Forelimb muscle (tissue), 1 donor: ENCODE measurements at places on chromosomes 6 and 20.

GRCh38 chr6:100379386-100379785 lies 85.3 kb downstream of the SIM1 start:
- DNase-seq: no peak

GRCh38 chr6:834866-835265 lies 141.9 kb upstream of the EXOC2 start:
- DNase-seq: no peak

DNA sequence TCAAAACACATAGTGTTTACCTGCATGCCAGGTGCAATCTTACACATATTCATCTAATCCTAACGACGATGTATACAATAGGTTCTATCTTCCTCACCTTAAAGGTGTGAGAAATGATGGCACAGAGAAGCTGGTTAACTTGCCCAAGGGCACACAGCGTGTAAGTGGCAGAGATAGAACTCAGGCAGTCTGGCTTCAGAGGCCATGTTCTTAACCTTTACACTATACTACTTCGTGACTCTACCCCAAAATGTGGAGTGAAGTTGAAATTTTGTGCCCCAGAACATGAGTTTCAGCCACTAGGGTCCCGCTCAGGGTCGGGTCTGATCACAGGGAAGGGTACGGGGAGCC lies 584 bp downstream of the VPS52 start:
- DNase-seq: no peak

GRCh38 chr20:43530321-43531090 lies 23.0 kb downstream of the L3MBTL1 start:
- no peak for DNase-seq

DNA sequence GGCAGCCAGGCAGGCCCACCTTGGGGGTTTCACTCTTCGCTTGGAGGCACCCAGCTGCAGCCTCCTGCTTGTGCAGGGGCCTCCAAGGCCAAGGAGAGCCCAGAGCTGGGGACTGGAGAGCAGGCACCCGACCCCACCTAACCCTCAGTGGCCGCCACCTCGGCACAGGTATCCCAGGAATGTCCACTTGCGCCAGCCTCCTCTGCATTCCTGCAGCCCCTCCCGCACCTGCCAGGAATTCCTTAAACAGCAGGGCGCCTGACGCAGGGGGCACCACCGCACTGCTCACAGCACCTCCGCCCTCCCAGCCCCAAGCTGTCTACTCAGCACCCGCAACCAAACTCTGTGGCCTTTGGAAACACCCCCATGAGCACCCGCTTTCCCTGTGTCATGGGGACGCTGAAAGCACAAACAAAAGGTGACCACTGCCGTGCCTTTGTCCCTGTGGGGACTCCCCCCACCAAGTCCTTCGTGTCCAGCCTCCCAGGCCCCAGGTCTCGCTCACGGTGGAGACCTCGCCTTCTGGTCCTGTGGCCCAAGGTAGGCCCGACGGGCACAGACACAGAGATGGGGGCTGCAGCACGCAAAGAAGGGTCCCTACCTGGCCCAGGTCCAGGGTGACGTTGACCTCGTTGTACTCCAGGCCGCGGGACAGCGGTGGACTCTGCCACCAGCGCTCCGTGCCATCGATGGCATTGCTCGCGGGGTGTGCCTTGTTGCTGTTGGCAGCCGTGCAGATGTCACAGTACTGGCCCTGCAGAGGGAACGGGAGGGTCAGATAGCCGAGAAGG lies 5.1 kb downstream of the LAMA5 start:
- DNase-seq: no peak

DNA sequence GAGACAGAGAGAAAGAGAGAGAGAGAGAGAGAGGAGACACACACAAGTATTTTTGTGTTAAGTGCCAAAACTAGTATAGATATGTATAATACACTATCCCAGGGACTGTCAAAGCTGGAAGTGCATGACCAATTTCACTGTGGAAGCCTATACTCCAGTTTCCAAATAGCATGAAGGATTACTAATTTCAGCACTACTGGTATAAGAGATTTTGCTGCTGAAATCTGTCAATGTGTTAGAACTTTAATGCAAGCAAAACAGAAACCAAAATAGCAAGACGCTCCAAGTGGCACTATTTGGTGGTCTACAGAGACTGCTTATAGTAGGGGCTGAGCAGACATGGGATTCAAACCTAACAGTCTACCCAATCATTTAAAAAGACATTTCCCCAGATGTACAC lies 284.8 kb downstream of the BTBD9 start:
- no peak for DNase-seq

- DNase-seq: no peak
Observed at GRCh38 chr20:4306206-4306605, 290.8 kb upstream of the RNF24 start.

GRCh38 chr20:51447097-51447764 lies 95.3 kb downstream of the NFATC2 start:
- peak; percentile 46 for DNase-seq

DNA sequence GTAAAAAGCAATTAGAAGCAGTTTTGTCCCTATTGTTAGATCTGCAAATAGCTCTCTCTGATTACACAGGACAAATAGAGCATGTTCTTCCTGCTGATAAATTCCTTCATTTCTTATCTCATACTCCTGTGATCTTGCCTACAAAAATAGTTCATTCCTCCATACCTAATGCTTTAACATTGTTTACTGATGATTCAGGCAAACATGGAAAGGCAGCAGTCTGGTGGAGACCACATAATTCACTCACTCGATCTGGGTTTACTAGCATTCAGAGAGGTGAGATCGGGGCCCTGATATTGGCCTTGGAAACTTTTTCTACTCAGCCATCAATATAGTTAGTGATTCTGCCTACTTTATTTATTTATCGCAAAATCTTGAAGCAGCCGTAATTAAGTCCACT lies 20.2 kb downstream of the HLA-DPA1 start:
- no peak for DNase-seq

DNA sequence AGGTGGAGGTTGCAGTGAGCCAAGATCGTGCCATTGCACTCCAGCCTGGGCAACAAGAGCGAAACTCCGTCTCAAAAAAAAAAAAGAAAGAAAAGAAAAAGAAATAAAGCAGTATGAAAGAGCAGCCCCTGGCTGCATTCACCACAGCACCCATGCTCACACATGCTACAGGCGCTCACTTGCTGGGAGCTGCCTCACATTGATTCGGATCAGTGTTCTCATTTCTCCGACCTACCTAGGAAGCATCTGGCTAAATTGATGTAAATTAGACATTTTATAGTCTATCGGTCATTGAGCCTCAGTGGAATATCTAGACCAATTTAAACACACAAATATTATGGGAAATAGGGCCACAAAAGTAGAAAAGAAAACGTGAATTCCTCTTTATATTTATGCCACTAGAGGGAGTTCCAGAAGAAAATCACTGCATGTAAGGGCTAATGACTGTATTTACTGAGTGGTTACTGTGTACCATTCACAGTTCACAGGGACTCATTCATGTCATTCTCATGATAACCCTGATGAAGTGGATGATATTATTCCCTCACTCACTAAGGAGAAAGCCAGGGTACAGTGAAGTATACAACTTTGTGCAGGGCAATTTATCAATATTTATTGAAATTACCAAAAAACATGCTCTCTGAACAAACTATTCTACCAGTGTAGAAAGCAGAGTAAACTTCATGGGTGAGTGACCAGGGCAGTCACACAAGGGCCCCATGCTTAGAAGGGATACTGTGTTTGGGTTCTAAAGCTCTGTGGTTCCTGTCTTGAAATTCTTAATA lies 5.3 kb upstream of the MOG start:
- DNase-seq: no peak

DNA sequence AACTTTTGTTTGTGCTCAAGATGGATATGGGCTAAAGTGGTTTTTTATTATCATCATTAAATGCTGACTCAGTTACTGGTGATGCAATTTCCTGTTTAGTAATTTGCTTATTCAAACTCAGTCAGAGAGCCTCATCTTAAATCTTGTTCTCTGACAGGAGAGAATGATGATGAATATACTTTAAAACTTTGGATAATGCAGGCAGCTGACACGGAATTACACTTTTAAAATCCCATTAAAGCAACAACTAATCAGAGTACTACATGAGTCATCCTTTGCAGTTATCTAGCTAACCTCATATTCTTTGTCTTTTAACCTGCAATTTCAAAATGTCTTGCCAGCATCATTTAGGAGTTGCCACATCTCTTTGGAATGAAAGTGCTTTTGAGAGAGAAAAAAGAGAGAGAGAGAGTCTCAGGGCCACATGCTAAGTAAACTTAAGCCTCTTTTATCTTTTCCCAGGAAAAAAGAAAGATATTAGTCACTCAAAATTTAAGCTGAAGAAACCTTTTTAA lies 9.2 kb upstream of the C6orf141 start:
- no peak for DNase-seq

DNA sequence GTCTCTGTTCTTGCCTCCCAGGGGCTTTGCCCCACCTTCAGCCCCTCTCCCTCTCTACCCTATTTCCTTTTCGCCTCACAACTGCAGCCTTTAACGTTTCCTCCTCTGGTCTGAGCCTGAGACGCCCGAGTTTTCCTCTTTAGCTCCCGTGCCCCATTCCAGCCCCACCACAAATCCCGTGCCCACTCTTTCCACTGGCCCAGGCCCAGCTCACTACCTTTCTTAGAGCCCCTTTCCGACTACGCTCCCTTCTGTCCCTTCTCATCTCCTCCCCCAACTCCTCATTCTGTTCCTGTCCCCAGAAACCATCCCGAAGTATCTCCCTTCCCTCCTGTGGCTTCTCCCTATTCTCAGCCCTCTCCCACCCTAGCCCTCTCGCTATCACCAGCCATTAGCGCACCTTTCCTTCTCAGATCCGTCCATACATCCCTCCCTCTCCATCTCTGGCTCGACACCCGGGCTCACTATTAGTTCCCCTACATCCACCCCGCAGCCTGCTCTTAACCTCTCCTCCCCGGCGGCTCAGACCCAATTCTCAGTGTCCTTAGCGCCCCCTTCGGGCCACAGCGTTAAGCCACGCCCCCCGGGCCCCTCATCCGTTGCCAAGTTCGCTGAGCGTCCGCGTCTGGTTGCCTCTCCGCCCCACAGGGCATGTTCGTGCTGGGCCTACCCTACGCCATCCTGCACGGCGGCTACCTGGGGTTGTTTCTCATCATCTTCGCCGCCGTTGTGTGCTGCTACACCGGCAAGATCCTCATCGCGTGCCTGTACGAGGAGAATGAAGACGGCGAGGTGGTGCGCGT lies 2.7 kb downstream of the SLC32A1 start:
- DNase-seq: no peak

- no peak for DNase-seq
Observed at GRCh38 chr20:46328200-46328882, 20.0 kb upstream of the CDH22 start.

DNA sequence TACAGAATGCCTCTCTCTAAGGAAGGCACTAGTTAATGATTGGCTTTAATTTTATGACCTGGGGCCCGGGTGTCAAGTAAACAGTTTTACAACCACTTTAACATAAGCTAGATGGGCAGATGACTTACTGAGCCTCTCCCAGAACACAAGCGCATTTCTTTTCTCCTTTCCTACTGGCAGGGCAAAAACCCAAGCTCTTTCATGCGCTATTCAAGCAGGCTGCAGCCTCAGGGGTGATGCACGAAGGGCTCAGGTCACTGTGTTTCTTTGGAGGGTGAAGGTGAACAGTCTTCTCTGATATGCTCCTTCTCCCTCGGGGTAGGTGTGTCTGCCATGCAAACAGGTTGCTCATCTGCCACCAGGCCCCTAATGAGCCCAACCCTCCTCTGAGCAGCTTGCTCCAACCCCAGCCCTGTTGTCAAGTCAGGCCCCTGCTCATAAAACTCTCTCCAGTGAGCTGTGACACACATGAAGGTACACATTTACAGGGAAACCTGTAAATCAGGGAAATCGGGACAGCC lies 73.5 kb upstream of the CDH4 start:
- DNase-seq: no peak

GRCh38 chr6:47455533-47456209 lies 21.9 kb upstream of the CD2AP start:
- DNase-seq: no peak

DNA sequence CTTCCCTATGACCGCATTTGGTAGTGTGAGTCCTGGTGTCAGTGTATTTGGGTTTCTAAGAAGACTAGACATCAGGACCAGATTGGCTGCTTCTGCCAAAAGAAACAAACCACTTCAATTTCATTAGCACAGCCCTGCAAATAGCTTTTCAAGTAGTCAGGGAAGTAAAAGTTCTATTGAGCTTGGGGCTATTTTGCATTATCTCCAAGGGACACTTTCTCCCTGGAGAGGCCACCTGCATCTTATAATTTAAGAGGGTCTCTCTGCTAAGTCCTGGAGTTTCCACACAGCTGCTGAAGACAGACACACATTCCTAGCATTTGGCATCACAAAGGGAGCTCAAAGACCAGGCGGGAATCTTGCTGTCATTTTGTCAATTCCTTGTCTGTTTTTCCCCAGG lies 141.2 kb downstream of the BMP2 start:
- no peak for DNase-seq

DNA sequence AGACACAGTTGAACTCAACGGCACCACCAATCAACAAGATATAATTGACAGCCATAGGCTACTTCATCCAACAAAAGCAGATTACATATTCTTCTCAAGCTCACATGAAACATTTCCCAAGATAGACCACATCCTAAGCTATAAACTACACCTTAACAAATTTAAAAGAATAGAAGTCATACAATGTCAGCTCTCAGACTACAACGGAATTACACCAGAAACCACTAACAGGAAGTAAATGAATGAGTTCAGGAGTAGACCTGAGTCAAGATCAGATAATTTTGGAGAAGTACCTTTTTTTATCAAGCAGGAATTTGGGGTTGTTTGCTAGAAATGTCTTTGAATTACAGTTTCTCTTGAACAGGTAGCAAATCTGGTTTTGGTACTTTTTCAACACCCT lies 237.8 kb downstream of the TBX18 start:
- no peak for DNase-seq

DNA sequence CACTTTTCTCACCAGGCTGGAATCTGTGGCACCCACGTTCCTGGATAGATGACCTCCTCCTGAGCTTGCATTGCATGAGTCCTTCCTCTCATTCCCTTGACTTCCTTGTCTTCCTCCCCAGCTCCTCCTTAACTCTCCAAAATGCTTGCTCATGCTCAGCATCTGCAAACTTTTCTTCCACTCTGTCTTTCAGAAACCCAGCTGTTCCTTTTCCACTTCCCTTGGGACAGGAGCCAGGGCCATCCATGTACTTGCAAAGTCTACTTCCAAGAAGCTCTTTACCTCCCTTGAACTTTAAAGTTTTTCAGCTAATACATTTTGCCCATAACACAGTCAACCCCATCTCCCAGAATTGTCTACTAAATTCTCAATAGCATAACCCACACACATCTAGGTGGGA lies 861.7 kb downstream of the QKI start:
- no peak for DNase-seq

- DNase-seq: no peak
Observed at GRCh38 chr6:116387374-116387773, 16.6 kb downstream of the DSE start.

- no peak for DNase-seq
Observed at GRCh38 chr6:149915970-149916865, 6.7 kb downstream of the RAET1G start.

GRCh38 chr20:41714030-41714429 lies 95.9 kb upstream of the CHD6 start:
- DNase-seq: no peak

DNA sequence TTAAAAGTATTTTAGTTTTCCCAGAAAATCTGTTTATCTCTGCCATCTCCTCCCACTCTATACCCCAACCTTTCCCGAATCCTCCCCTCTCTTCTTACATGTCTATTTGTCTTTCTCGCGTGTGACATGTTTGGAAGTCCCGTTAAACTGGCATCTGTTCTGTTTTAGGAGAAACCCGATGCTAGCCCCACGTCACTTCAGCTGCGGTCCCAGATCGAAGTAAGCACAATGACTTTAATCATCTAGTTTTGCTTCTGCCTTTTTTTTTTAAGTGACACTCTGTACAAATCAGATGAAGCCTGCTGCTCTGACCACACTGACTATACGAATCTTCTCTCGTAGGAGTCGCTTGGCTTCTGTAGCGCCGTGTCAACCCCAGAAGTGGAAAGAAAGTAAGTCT lies 97.4 kb downstream of the SASH1 start:
- no peak for DNase-seq
